ENCODE measurements at places on chromosomes 1 and 21.

GRCh38 chr1:85330214-85330631, 53.8 kb upstream of the BCL10 start:
- no peak for DNase-seq

DNA sequence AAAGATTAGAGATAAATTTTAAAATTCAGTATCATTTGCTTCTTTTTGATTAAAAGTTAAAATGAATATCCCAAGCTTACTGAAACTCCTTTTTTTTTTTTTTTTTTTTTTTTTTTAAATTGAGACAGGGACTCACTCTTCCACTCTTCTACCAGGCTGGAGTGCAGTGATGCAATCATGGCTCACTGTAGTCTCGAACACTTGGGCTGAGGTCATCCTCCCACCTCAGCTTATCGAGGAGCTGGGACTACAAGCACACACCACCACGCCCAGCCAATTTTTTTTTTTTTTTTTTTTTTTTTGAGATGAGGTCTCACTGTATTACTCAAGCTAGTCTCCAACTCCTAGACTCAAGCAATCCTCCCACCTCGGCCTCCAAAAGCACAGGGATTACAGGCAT, 92.1 kb upstream of the RGS18 start:
- no peak for DNase-seq

GRCh38 chr1:93817819-93818569, 61.0 kb downstream of the DNTTIP2 start:
- DNase-seq: no peak

DNA sequence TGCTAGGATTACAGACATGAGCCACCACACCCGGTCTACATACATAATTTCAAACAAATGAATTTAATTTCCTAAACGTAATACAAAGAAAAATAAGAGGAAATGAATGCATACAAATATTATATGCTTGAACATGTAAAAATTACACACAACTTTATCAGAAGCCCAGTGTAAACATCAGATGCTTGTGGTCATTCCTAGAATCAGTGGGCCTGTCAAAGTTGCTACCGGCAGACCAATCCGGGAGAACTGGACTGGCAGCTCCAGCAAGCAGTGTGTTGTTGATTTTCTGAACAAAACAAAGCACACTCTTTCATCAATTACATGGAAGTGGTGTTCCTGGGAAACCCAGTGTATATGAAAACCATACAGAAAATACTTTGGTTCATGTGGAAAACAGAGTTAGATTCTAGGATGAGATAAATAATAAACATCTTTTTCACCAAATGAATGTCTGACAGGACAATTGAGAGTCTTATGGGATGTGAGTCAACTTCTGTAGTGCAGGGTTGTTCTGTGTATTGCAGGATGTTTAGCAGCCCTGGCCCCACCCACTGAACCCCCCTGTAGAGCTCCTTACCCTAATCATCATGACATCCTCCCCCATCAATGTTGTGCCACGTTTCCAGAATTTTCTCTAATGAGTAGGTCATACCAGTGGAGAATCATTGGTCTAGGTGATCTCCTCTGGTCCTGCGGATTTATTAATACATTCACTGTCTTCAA, 33.8 kb downstream of the MFSD2A start:
- no peak for DNase-seq

GRCh38 chr1:159700312-159700711, 14.1 kb downstream of the CRP start:
- DNase-seq: no peak

- DNase-seq: no peak
These were observed 4.0 kb upstream of the TRIM11 start for GRCh38 chr1:228410671-228411070.

DNA sequence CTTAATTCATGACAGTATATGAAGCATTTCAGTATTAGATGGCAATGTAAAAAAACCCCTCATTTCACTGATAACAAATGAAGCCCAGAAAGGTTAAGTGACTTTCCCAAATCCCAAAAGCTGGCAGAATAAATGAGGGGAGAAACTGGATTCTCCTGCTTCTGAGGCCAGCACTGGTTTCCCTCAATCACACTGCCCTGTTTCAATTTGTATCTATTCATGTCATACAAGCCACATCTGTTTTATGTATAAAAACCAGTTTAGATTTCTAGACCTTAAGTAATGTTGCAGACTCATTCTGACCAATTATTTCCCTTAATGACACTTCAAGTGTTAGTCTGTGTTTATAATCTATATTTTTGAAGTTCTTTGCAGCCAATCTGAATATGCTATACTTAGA, 16.8 kb downstream of the PLPPR4 start:
- no peak for DNase-seq

DNA sequence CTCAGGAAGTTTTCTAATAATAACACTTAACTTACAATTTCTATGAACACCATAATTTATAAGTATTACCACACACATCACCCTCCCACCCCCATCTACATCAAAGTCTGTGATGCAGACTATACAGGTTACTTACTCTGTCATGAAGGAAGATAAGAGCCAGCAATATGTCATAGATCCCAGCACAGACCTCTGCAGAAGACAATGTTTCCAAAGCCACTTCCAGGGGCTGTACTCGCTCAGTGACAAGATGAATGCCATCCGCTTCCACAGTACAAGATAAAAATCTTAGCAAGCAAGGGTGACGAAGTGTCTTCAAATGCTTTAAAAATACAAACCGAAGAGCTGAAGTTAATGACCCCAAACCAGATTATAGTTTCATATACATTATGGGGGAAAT, 15.2 kb downstream of the SCYL3 start:
- no peak for DNase-seq

GRCh38 chr21:32457360-32457840, 44.9 kb downstream of the EVA1C start:
- DNase-seq: no peak

DNA sequence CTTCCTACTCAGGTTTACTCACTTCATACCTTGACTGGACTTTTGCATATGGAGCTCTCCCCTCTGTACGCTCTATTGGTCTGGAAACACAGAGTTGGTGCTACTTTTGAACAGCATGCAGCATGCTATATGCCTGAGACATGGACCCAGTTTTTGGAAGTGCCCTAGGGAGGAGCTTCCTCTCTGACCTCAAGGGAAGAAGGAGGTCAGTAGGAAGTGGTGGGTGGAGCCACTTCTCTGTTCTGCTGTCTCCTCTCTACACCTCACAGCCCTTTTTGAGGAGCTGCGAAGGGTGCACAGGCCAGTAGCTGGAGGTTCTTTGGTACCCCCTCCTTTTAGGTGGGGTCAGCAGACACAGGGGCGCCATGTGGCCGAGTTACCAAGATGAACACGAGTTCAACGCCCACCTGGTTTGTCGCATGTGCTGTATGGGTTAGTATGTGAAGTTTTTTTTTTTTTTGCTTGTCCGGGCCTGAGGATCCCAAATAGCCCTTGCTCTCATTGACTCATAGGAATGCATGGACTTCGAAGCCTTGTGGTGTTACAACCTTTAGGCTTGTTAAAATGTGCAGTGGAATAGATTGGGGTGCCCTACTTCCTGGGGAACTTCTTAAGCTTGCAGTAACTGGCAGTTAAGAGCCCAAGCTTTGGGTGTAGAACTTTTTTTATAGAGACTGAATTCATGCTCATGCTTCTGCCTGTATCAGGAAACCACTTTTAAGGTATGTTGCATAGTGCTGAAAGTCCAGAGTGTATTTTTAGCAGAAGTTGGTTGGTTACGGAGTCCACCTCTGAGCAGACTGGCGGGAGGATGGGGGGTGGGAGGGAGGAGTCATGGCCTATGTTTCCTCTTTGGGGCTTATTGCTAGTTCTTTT, 10.7 kb downstream of the MACF1 start:
- peak; percentile 23 for DNase-seq

- no peak for DNase-seq
These were observed 92.9 kb upstream of the PPM1J start for GRCh38 chr1:112807999-112808398.

- no peak for DNase-seq
These were observed 76.7 kb upstream of the ZNF326 start for GRCh38 chr1:89918127-89918793.

DNA sequence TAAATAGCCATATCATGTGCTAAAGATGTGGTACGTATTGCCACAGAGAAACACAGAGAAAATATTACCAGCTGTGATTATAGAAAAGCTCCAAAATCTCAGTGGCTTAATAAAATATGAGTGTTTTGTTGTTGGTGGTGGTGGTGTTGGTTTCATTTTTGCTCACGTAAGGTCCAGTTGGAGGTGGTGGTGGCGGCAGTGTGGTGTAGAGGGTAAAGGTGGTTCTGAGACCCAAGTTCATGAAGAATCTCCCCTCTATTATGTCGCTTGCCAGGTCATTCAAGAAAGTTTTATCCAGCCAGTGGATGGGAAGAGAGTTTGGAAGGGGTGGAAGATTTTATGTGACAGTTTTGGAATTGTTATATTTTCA, 217.6 kb upstream of the SAMSN1 start:
- DNase-seq: no peak

GRCh38 chr1:160570840-160571239, 8.5 kb downstream of the CD84 start:
- DNase-seq: no peak

DNA sequence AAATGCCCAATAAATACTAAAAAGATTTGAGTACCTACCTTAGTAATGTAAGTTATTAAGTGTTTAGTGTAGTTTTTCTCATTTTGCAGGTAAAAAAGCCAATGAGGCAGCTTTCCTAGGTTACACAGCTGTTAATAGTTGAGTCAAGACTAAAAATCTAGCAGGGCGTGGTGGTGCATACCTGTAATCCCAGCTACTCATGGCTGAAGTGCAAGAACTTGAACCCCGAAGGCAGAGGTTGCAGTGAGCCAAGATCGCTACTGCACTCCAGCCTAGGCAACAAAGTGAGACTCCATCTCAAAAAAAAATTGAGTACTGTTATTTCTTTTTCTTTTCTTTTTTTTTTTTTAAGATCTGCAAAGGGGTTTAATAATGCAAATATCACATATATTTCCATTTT, 7.7 kb downstream of the YBX1 start:
- DNase-seq: no peak

GRCh38 chr1:180312926-180313325, 82.9 kb downstream of the LHX4 start:
- no peak for DNase-seq

DNA sequence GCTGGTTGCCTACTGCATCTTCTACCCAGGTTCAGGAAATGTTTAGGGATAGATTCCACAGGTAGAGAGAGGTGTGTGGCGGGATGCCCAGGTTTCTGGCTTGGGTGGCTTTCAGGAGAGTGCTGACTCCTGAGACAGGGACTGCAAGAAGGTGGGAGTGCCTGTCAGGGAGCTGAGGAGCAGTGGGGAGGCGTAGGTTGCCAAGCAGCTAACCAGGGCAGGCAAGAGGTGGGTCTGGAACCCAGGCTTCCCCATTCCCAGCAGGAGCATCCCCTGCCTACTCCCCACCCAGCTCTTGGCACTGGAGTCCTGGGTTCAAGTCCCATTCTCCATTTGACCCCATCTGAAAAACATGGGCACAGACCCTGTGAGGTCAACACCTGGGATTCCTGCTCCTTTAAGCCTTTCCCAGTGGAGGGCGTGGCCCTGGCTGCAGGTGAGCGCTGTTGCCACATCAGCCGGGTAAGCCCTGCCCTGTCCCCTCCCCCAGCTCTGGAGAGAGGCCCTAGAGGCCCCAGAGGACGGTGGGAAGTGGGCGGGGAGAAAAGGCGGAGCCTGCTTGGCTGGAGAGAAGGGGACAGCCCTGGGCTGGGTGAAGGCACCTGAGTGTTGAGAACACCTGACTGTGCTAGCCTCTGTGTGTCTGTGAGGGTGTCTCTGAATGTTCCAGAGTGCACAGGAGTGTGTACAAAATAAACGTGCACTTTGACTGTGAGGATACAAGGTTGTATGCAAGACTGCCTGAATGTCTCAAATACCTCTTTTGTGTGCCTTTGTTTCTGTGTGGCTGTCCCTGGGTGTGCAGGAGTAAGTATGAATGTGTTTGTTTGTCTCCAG, 14.0 kb upstream of the SYNC start:
- peak; percentile 24 for DNase-seq

DNA sequence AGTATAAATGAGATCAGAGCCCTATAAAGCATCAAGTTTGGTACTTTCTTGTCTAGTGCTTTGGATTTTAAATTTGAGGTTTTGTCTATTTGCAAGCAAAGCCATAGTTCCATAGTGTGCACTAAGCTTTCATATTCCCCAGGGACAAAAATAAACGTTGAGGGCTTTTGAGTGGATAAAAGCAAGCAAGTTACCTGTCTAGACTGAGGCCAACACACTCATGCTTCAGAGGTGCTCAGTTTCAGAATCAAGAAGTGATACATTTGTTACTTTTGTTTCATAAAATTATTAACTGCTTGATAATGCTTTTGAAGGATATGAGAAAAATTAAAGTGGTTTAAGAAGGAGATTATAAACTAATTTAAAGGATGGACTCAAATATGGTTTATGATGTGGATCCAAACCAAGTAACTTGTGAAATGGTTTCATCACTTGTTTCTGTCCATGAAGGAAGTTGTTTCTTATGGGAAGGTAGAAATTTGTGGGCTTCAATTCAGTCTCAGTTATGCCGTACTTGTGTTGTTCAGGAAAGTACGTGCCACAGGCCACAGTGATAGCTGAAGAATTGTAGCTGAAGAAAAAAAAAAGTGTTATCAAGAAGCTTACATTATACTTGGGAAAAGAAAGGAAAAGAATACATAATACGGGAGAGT, 71.2 kb downstream of the CHRM3 start:
- no peak for DNase-seq

Data from stimulated activated CD8-positive, alpha-beta memory T cell treated with anti-CD3 and anti-CD28 coated beads, Interleukin-4, amount 100 ng/mL, for 24 hours (primary cell).